Activated T-cell treated with anti-CD3 and anti-CD28 coated beads, Interleukin-2, amount 50 U/mL, for 24 hours (primary cell): ENCODE measurements at places on chromosomes 5 and 9.

DNA sequence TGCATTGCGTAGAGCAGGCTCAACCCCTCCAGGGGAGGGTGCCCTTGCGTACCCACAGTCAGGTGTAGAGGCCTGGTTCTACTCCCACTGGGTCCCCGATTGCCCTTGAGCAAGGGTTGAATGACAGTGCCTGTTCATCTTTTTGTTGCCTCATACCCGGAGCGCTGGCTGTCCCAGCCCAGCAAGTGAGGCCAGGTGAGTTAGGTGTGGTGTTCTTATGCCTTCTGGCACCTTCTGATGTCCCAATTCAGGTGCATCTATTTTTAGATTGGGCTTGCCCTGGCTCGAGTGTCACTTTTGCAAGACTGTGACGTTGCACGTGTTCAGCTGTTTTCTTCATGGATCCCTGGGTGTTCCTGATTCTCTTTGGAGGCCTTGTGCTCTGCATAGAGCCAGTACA, 257.8 kb downstream of the GOLPH3 start:
- DNase-seq, result no peak

DNA sequence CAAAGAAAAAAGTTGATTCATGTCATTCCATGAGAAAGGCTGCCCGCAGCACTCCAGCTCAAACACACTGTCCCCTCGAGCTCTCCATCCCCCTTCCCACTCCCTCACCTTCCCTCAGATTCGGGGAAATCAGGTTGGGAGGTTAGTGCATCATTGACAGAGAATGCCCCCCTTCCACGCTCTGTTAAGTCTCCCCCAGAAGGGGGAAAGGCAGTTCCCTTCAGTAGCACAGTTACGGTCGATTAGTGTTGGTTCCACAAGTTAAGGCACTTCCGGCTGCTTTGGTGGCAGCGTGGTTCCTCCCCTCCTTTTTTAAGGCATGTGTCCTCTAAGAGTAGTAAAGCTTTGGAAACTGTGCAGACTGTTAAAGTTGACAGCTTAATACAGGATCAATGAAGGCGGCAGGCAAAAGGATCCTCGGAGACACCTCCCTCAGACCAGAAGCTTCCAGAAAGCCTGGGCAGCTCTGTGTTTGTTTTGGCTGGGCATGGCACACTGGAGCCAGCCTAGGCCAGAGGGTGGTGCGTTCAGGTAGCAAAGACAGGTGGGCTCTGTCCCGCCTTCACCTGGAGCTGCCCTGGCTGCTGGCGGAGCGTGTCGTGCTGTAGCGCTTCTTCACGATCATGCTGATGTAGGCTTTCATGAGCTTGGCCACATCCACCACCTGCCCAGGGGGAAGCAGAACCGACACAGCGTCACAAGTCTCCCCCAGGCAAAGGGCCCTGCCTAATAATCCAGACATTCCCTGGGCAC, 49.5 kb upstream of the RETREG1 start:
- no peak for DNase-seq

DNA sequence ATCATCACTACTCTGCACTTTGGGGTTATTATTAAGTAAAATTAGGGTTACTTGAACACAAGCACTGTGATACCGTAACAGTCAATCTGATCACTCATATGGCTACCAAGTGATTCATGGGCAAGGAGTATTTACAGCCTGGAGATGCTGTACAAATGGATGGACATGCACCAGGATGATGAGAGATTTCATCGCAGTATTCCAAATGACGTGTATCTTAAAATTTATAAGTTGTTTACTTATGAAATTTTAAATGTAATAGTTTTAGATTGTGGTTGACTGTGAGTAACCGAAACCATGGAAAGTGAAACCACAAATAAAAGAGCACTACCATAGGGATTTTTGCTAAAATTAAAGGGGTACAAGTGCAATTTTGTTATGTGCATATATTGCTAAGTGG, 462.2 kb upstream of the PTGER4 start:
- DNase-seq, result no peak

- DNase-seq, result no peak
Measured at GRCh38 chr9:81373294-81373693, 316.1 kb downstream of the TLE1 start.

DNA sequence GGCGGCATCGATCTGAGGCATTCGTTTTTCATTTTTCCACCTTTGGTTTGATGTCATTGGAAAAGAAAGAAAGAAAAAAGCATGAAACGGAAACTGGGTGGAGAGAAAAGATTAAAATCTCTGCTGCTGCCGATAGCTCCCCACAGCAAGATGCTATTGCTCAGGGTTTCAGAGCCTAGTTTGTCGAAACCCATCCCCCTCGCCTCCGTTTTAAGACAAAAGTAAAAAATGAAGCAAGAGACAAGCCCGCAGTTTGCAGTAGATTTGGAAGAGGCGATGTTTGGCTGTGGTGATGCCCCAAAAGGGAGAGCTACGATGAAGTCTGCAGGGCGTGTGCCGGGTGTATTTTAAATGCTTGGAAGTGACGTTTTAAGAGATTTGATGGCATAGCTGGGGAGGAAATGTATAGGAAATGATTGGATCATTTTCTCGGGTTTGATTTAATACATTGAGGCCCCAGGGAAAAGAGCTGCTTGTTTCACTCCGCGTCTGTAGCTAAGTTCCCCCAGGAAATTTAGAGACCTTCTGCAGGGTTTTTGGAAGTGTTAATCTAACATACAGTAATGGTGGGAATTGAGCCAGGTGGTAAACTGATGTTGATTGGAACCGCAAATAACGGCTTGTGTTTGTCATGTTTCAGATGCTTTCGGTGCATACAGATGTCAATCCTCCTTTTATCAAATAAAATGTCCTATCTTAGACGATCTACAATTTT, 909 bp downstream of the NDFIP1 start:
- no peak for DNase-seq

DNA sequence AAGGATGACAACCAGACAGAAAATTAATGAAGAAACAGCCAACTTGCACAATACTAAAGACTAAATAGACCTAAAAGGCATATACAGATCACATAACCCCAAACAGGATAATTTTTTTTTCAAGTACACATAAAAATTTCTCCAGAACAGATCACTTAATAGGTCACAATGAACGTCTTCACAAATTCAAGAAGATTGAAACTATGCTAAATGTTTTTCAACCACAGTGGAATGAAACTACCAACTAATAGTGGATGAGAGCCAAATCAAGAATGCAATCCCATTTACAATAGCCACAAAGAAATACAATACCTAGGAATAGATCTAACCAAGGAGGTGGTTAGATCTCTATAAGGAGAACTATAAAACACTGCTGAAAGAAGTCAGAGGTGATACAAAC, 145.8 kb downstream of the TMEM232 start:
- DNase-seq, result no peak

- peak; percentile 67 for DNase-seq
Measured at GRCh38 chr9:94681508-94681907, 42.2 kb upstream of the FBP1 start.

- peak; percentile 59 for DNase-seq
Measured at GRCh38 chr9:34437006-34437925, 21.1 kb downstream of the FAM219A start.

- no peak for DNase-seq
Measured at GRCh38 chr5:103409013-103409670, 150.6 kb downstream of the MACIR start.

DNA sequence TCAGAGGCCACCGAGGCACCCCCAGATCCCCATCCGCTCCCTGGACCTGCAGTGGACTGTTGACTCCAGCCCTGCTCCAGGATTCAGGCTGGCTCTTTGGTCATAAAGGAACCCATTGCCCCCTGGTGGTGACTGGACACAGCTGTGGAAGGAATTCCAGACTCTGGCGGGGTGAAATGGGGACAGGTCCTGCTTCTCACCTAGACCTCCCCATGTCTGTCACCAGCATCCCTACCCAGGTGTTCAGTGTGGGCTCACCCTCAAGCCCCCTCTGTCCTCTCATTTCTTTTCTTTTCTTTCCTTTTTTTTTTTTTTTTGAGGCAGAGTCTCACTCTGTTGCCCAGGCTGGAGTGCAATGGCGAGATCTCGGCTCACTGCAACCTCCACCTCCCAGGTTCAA, 25.5 kb upstream of the STXBP1 start:
- DNase-seq, result peak; percentile 66

- DNase-seq, result peak; percentile 55
Measured at GRCh38 chr5:115816226-115817081, at the start of gene CDO1. TSS of gene CDO1 (minus strand) at chr5:115816659. CDS start at chr5:115816397, 262 bp downstream.

- no peak for DNase-seq
Measured at GRCh38 chr5:43874772-43875171, 271.8 kb downstream of the NNT start.

DNA sequence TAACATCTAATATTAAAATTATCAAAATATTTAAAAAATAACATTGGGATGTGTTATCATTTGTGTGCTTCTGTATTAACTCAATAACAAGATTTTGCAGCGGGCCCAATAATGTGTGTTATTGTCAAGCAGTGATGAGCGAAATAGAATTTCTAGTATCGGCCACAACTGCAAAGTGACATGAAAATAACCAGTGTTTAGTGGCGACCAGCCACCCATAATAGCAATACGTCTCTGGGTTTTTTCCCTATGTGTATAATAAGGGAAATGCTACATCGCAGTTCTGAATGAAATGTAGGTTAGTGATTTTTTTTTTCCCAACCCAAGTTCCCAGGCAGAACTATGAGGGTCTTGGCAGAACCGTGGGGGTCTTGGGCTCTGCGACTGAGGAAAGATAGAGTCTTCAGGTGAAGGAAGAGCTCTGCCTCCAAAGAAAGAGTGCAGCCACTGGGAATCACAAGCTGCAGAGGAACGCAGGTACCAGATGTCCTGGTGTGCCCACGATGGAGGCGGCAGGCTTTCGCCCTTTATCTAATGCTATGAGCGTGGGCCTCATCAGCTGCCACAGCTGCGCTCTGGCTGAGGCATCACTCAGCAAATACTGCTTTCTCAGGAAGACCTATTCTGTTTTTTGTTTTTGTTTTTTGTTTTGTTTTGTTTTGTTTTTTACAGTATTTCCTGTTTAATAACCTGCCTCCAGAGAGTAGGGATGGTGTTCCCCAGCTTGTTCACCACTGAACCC, 235.0 kb downstream of the ROR2 start:
- no peak for DNase-seq

GRCh38 chr5:138629392-138629791, 54.2 kb upstream of the HSPA9 start:
- no peak for DNase-seq

DNA sequence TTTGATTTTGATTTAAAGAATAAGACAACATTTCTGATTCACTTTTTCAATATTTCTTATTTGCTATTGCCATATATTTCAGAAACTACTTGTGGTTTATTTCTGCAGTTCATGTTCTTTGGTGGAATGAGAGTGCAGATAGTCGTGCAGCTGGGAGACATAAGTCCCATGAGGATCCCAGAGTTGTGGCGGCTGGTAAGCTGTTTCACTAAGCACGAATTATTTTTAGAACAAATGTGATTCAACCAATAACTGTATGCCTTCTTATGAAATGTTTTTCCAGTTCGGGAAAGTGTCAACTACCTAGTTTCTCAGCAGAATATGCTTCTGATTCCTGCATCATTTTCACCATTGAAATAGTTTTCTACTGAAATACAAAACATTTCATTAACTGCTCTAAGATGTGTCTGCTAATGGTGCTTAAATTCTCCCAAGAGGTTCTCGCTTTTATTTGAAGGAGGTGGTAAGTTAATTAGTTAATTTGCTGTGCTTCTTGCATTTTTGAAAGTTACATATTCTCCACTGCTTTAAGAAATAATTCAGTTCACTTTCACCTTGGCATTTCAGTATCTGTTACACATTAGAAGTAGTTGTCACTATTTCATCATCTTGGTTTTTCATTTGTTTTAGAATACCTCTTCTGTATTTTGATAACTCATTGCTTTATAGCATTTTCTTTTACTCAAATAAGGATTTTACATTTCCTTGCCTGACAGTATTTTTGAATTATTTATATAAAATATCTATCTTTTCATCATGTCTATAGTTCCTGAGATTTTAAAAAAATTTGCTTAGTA, 9.0 kb downstream of the NIPSNAP3B start:
- DNase-seq, result no peak

DNA sequence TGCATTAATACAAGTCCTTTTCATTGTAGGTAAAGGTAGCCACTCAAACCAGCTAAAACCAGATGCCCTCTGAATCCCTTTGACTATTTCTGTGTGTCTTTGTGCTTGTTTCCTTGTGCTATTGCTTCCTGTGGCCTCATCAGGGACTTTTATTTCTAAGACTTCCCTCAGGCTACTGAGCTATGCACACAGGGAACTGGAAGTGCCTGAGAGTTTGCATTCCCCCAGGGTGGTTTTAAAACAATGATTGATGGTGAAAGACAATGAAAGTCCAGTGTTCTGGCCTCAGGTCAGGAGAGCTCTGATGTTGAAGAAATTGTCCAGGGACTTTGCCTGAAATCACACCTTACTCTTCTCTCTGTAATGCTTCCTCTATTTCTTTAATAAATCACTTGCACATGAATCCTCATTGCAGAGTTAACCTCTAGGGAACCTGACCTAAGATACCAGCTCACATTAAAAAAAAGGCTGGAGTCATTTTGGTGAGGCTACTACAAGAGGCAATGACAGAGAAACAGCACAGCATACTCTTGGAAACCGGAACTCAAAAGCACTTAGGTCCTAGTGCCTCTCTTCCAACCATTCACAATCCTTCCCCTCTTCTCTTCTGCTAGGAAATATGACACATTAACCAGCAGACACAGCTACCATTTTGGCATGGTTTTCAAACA, 158.1 kb upstream of the NREP start:
- no peak for DNase-seq

DNA sequence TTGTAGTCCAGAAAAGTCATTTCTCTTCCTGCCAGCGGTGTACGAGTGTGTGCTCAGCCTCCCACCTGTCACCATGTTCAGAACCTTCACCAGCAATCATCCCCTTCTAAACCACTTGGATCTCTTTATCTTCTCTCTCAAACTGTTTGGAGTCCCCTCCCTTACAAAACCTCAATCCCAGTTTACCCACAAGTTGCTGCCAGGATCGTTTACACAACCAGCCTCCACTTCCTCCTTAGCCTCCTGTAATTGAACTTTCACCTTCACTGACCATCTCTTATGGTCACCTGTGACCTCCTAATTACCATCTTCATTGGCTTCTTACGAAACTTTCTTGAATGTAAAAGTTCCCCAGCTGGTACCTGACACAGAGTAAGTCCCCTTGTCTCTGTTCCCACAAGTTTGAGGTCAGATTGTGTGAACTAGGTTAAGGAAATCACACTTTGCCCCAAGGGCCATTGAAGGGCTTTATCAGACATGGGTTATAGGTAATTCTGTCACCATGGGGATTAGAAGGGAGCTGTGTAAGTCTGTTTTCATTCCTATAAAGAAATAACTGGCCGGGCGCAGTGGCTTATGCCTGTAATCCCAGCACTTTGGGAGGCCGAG, 20.0 kb downstream of the RNF44 start:
- DNase-seq, result no peak

GRCh38 chr5:73902327-73903051, 276.5 kb downstream of the ARHGEF28 start:
- DNase-seq, result peak; percentile 34
